ENCODE measurements at places on chromosomes 5 and 9.

DNA sequence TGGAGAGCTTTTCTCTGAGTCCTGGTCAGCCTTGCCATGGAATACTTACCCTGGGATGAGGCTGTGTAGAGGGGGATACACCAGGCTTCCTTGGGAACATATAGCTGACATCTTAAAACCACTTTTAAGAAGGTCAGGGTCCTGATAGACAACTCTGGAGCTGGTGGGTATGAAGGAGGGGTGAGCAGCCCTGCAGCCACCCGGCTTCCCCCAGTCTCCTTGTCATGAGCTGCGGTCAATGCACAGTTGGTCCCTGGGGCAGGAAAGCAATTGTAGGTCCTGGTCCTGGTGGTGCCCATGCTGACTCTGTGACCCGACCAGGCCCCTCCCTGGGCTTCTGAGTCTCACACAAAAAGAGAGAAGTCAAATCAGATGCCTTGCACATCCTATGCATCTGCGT is 63.6 kb downstream of the MRPL36 start:
- no peak for DNase-seq

GRCh38 chr5:156421798-156422197 is 94.8 kb downstream of the SGCD start:
- DNase-seq: no peak

- no peak for DNase-seq
Measured at GRCh38 chr5:107868650-107869409, 198.1 kb upstream of the EFNA5 start.

DNA sequence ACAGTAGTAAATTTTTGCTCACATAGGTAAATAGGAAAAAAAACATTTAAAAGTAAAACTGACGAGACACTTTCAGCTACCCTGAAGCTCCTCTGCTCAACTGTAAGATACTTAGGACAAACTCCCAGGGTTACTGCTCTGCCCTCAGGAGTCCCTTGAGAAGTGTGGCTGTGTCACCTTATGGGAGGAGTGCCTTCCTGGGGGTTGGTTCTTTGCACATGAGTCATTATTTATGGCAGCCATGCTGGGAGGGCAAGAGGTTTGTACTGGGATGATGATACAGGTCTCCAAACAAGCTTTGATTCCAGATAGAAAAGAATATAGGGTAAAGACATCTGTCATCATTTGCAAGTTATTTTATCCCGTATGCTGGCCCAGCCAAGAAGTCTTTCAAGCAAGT is 45.9 kb downstream of the TTC1 start:
- no peak for DNase-seq

DNA sequence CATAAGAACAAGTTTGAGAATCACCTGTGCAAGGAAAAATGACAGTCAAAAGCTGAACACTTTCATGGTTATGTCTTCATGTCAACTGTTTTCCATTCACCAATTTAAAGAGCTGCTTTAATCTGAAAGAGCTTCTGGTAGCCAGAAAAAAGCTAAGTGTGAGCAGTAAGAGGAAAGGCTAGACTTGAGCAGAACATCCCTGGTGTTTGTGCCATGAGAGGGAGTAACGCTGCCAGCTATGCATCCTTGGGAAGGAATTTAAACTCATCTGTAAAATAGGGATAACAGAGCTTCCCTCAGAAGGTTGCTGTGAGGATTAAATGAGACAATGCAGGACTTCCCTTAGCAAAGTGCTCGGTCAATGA is 193.7 kb downstream of the MAPKAP1 start:
- DNase-seq: no peak

DNA sequence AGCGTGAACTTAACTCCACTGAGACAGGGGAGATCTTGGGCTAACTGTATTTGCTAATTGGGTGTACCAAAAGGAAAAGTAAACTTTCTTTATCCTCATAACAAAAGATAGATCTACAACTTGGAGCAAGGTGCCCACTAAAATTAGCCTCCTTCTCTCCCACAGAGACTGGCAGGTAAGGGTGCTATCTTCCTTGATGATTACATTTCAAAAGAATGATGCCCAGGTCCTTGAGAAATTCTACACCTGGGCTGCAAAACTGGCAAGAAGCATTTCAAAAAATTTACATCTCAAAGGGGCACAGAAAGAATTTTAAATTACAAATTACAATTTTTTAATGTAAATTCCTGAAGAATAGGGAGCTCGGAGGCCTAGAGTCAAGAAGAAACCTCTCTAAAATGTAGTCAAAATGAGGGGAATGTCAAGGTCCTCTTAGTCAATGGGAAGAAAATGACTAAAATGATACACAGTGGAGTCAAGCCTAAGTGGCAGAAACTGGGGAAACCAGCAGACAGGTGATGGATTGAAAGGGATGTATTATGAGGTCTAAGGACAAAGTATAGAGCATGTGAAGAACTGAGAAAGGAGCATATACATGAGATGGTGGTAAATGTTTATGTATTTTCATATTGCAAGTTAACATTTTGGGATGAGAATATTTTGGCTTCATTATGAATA is 348.3 kb upstream of the TUSC1 start:
- DNase-seq: no peak
